Left lung (tissue), 14 donors: ENCODE measurements at places on chromosomes 4 and X. TPM values are rescaled to one million over a fixed set of nuclear protein-coding genes. Genes with fewer than 3 reads are reported as not detected.

The HSD17B13 gene
- total RNA-seq, result 1.6 TPM

The USP11 gene
- 49.8 TPM for total RNA-seq

The FGFBP1 gene
- 52.1 TPM for total RNA-seq

The IQCM gene
- not detected for total RNA-seq

- peaks cover 13% of the 10 kb centered on the region for H3K27me3 ChIP-seq
- no peak overlapping the region for H3K4me3 ChIP-seq
- no peaks in the 10 kb centered on the region for H3K36me3 ChIP-seq
- no peaks in the 10 kb centered on the region for H3K4me1 ChIP-seq
- DNase-seq, result no peak
- H3K27ac ChIP-seq, result no peak overlapping the region
These were observed 45.7 kb upstream of the ADRA2C start for GRCh38 chr4:3720466-3720865.

DNA sequence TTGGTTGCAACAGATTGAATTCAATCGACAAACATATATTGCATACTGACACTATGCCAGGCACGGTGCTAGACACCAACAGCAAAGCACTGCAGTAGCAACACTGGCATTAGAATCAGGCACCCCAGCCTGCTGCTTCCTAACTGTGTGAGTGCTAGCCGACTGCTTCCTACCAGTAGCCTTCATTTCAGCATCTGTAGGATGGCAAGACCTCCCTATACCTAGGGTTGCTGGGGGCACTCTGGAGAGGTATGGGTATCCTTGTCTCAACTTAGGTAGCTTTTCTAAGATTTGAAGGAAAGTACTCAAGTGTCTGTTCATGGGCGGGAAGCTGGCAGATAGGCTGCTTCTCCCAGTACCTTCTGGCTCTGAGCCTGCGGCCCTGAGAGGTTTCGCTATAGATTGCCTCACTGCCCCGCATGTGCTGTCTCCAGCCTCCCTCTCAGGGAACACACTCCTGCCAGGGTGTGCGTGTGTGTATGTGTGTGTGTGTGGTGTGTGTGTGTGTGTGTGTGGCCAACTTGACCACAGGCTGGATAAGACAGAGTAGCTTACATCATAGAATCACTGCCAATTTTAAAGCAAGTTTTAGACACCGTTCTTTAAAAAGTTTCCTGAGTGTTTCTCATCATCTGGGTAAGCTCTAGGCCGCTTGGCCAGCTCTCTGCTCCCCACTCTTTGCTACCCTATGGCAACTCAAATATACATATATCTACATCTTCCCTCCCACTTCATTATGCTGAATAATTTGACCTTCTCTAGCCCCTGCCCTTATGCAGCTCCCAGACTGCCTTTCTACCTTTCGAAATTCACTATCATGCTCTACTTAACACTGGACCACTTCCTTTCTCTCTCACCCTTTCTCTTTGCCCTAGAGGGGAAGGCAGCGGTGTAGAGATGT lies 97.0 kb upstream of the PJA1 start:
- no peaks in the 10 kb centered on the region for H3K4me1 ChIP-seq
- H3K27me3 ChIP-seq, result peaks cover 15% of the 10 kb centered on the region
- peak; percentile 63 for DNase-seq
- H3K27ac ChIP-seq, result no peak overlapping the region
- H3K4me3 ChIP-seq, result no peak overlapping the region

GRCh38 chr4:37852376-37852775 lies 25.9 kb downstream of the PGM2 start:
- no peak overlapping the region for H3K4me3 ChIP-seq
- H3K4me1 ChIP-seq, result no peaks in the 10 kb centered on the region
- H3K36me3 ChIP-seq, result no peaks in the 10 kb centered on the region
- no peak overlapping the region for H3K27ac ChIP-seq
- H3K27me3 ChIP-seq, result no peaks in the 10 kb centered on the region

DNA sequence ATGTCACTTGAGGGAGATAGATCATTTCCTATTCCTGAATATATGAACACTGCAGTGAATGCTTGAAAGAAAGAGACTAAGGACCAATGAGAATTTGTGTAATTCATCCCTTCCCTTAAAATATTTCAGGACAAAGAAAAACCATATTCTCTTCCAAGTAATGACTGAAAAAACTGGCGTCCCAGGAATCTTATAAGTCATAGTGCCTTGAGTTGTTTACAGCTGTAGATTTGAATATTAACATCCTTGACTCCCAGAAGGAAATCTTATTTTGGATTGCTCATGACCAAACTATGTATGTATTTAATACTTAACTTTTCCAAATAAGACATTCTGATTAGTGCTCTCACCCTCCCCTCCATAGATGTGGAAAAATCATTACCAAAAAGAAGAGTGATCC lies 55.5 kb downstream of the CLDN22 start:
- no peaks in the 10 kb centered on the region for H3K36me3 ChIP-seq
- DNase-seq, result no peak
- H3K4me3 ChIP-seq, result no peak overlapping the region

DNA sequence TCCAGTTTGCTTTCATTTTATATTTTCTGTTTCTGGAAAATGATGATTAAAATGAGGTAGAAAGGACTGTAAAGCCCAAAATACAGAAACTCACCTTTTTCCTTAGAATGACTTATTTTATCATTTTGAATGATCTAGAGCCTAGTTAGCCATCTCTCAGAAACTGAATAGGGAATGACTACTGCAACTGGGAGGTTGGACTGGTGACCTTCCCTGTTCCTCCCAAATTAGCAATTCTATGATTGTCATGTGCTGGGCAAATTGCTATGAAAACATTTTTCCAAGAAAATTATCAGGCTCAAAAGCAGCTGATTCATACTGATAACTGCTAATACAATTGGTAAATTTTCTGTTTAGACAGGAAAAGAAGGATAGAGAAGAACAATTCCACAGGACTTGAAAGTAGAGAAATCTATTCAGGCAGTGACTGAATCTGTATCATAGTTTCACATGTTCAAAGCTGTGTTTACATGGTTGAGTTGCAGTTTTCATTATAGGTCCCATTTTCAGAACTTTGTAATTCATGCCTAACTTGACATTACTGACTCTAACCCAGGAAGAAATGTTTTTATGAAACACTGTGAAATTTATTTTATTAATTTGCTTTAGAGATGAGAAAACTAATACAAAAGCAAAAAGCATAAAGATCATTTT lies 43.4 kb upstream of the SEC24B start:
- no peaks in the 10 kb centered on the region for H3K27me3 ChIP-seq
- no peaks in the 10 kb centered on the region for H3K36me3 ChIP-seq

DNA sequence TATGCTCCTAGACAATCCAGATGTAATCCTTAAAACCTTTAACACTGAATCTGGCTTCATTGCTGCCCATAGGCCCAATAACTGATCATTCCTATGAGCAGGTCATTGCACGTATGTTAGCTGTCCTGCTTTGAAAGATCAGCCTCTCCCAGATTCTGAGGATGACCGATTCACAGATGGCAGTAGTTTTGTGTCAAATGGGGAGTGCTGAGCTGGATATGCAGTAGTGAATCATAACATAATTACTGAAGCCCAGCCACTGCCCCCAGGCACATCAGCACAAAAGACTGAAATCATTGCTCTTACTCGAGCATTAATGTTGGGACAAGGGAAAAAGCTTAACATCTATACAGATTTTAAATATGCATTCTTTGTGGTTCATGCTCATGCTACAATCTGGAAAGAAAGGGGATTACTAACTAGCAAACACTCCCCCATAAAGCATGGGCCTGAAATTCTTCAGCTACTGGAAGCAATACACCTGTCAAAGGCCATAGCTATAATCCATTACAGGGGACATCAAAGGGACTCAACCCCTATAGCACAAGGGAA lies 16.4 kb upstream of the ZNF280C start:
- no peaks in the 10 kb centered on the region for H3K27me3 ChIP-seq
- H3K36me3 ChIP-seq, result no peaks in the 10 kb centered on the region
- H3K4me3 ChIP-seq, result no peak overlapping the region

DNA sequence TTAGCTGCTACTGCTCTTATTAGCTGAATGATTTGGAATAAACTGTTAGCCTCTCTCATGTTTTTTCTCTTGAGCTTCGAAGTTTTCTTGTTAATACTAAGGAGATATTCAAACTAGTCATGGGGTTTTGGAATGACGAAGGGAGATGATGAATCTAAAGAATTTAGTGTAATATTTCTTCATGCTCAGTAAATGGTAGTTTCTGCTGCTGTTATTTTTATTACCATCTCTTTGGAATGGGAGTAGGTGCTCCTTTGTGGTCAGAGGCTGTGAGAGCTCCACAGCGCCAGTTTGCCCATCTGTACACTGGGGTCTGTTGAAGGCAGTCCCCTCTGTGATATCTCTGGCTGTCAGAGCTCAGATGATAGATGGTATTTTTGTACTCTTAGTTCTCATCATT lies 33.7 kb downstream of the HTT start:
- H3K27me3 ChIP-seq, result no peaks in the 10 kb centered on the region
- no peak overlapping the region for H3K4me3 ChIP-seq
- peak overlapping the region; percentile 51 for H3K27ac ChIP-seq

DNA sequence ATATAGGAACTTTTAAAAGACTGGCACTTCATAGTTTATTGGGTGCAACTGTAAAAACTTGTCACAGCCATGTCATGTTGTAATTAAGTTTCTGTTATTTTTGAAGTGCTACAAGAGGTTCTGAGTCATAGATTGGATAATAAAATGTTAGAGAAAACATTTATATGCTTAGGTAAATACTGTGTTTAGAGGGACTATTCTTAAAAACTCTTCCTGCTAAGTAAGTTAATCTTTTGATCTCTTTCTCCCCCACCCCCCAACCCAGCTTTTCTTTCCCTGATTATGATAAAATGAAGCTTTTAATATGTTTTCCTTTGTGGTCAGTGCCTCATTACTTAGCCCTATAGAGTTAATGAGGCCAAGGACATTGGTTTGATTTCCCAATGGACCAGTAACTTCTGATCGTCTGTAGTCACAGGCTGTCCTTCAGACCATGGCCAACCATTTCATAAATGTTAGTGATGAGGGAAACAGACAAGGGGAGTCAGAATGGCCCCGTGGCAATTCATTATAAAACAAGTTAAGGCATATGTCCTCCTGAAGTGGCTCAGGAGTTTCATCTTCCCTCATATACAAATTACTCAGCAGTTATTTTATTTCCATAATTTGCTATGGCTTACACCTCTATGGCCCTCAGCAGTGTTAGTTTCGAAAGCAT lies 3.9 kb upstream of the PDLIM5 start:
- no peaks in the 10 kb centered on the region for H3K4me1 ChIP-seq
- H3K27me3 ChIP-seq, result peaks cover 8% of the 10 kb centered on the region

GRCh38 chr4:124854968-124855367 lies 142.4 kb upstream of the ANKRD50 start:
- H3K36me3 ChIP-seq, result no peaks in the 10 kb centered on the region
- no peaks in the 10 kb centered on the region for H3K4me1 ChIP-seq
- DNase-seq, result no peak

- H3K36me3 ChIP-seq, result peaks cover 6% of the 10 kb centered on the region
- H3K27ac ChIP-seq, result peak overlapping the region; percentile 71
- no peaks in the 10 kb centered on the region for H3K27me3 ChIP-seq
- H3K4me3 ChIP-seq, result no peak overlapping the region
- peaks cover 86% of the 10 kb centered on the region for H3K4me1 ChIP-seq
- no peak for DNase-seq
These were observed 16.9 kb downstream of the CD99 start for GRCh38 chrX:2708021-2708420.

- H3K36me3 ChIP-seq, result no peaks in the 10 kb centered on the region
- DNase-seq, result peak; percentile 69
- H3K4me3 ChIP-seq, result peak within 1 kb of the TSS; percentile 23
These were observed at the start of gene GPC3 for GRCh38 chrX:133985164-133985966. Gene GPC3, minus strand, starts transcription at chrX:133985594.

DNA sequence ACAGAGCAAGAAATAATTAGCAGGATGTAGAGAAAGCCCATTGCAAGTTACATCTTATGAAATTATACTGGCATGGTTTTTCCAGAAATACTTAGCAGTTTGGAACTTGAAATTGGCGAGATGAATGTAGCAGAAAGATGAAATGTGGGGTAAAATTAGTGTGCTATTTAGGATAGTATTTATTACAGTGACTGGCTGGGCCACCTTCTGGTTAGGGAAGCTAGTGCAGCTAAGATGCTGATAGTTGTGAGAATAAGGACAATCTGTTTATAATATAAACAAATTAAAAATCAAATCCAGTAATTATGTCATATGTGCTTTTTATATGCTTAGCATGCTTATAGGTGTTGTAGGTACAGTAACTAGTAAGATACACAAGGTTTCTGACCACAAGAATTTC lies 74.8 kb downstream of the IL15 start:
- no peaks in the 10 kb centered on the region for H3K4me1 ChIP-seq
- DNase-seq, result no peak
- no peaks in the 10 kb centered on the region for H3K36me3 ChIP-seq
- no peaks in the 10 kb centered on the region for H3K27me3 ChIP-seq
- H3K4me3 ChIP-seq, result no peak overlapping the region

DNA sequence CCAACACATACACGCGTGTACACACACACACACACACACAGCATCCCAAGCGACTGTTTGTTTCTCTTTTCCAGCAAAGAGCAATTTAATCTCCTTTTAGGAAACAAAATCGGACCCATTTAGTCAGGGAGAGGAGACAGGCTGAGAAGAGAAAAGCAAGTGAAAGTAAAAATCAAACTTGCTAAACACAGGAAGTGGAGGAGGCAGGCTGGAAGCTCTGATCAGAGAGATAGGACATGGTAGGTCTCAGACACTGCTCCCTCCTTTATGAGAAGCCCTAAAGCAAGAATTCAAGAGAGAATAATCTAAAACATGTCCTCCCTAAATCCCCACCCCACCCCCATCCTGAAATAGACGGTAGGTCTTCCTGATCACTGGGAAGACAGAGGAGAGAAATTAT lies 62.3 kb downstream of the GPC3 start:
- no peaks in the 10 kb centered on the region for H3K27me3 ChIP-seq
- DNase-seq, result no peak
- H3K36me3 ChIP-seq, result no peaks in the 10 kb centered on the region
- H3K27ac ChIP-seq, result no peak overlapping the region
- H3K4me3 ChIP-seq, result no peak overlapping the region

GRCh38 chr4:111435986-111436744 lies 709.1 kb upstream of the FAM241A start:
- H3K27ac ChIP-seq, result no peak overlapping the region
- H3K36me3 ChIP-seq, result no peaks in the 10 kb centered on the region
- H3K4me3 ChIP-seq, result no peak overlapping the region
- no peaks in the 10 kb centered on the region for H3K27me3 ChIP-seq
- no peak for DNase-seq

DNA sequence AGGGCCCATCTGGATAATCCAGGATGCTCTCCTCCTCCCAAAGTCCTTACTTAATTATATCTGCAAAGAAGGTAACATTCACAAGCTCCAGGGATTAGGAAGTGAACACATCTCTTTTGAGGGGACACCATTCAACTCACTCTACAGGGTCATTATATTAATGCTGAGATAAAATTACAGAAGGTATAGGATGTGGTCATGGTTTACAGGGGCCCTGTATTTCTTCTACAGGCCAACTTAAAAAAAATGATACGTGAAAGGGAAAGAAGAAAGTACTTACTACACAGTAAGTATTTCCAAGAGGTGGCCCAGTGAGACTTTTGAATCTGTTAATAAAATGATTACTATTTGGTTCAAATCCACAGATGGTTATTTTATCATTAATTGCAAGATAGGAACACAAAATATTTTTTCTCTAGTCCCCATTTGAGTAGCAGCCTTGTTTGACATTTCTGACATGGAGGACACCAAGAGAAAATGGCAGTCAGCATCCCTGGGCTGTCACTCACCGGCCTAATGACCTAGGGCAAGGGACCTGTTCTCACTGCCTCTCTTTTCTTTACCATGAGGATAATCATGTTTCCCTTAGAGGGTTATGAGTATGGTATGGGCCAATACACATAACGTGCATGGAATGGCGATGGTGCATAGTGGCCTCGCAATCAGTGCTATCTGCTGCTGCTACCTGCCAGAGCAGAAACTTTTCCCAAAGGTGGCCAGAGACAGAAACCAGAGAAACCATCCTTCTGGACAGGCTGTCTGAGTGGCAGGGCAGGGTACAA lies 140.5 kb downstream of the PTTG2 start:
- no peak overlapping the region for H3K27ac ChIP-seq
- DNase-seq, result no peak
- no peaks in the 10 kb centered on the region for H3K36me3 ChIP-seq
- no peak overlapping the region for H3K4me3 ChIP-seq
- no peaks in the 10 kb centered on the region for H3K27me3 ChIP-seq
